ENCODE measurements at places on chromosomes 1 and 21. TPM values are rescaled to one million over a fixed set of nuclear protein-coding genes. Genes with fewer than 3 reads are reported as not detected.
A peak's percentile ranks its signal among the peaks of the same experiment; 100 is the strongest.

The LRRC3 gene
- not detected for total RNA-seq

DNA sequence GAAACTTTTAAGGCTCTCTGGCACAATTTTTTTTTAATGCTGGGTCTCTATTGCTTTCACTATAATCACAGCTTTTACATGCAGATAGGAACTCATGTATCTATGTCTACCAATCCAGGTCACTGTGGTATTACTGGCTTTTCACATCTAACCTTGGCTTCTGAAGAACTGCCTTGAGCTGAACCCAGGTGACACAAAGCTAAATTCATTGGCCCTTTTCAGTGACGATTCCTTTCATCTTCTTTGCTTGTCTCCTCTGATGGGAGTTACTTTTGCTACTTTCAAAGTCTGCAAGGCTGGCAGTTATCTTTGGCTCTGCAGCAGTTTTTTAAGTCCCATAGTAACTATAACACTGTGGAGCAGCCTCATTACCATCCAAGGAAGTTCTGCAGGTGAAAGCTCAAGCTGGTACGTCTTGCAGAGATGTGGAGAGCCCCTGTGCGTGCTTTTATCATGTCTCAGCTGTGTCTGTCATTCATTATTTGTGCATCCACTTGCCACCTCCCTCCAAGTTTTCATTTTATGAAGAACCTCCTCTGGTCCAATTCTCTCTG lies 364.3 kb downstream of the VAV3 start:
- DNase-seq = no peak

DNA sequence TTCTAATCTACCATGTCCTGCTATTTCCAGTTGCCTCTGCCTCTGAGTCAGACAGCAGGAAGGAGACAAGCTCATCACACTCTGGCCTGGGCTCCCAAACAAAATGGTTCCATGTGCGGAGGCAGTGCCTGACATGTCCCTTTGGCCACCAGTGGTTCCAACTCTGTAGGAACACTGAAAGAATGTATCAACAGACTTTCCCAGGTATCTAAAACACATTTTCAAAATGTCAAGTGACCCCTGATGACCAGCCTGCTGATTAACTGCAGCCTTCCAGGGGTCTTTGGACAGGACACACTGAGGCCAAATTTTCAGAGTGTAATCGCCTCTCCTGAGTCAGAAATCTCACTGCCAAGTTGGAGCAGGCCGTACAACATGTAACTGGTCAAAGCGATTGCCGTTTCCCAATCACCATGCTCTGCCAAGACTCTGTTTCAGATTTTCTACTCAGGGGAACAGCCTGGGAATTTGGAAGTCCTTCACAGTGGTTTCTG lies 172.7 kb downstream of the TPR start:
- no peak for DNase-seq

- no peak for DNase-seq
Observed at GRCh38 chr1:19044471-19044870, 88.0 kb upstream of the IFFO2 start.

GRCh38 chr21:40833184-40833583 lies 13.8 kb downstream of the DSCAM start:
- DNase-seq = no peak

DNA sequence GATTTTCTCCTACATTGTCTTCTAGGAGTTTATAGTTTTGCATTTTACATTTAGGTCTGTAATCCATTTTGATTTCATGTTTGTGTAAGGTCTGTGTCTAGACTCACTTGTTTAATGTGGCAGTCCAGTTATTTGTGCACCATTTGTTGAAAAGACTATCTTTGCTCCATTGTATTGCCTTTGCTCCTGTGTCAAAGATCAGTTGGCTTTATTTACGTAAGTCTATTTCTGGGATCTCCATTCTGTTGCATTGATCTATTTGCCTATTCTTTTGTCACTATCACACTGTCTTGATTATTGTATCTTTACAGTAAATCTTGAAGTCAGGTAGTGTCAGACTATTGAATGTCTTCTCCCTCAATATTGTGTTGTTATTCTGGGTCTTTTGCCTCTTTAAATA lies 49.7 kb upstream of the RGS2 start:
- no peak for DNase-seq

The TRIM45 gene
- 3.7 TPM for total RNA-seq

DNA sequence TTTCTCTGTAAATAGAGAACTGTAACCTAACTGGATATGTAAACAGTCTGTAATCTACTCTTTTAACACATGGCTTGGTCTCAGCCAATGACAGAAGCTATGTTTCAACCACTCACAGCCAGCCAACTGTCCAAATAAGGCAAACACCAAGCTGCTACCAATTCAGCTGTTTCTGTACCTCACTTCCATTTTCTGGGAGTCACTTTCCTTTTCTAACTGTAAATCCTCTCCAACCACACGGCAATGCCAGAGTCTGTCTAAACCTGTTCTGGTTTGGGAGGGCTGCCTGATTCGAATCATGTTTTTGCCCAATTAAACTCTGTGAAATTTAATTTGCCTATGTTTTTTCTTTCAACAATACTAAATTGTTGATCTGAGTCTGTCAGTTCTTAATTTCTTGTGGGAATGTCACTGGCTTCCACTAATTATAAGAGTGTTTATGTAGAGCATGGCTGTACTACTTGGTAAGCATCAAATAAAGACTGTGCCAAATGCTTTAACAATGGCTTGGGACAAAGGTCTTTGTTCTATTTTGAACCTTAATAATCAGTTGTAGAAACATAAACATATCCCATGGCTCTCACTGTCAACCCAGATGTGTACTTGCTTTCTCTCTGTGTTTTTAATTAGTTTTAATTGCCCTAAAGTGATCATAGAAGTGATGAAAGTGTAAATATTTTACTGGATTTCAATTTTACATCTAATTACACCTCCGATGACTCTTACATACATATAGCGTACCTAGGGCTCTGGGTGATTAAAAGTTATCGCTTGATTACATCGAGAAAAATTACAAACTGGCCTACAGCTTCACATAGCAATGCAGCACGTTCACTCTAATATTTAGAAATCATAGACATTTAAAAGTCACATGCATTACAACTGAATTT lies 1144.6 kb upstream of the TMPRSS15 start:
- no peak for DNase-seq

- DNase-seq = peak; percentile 82
Observed at GRCh38 chr1:66176012-66176715, 357.8 kb upstream of the SGIP1 start.

The ZYG11A gene
- total RNA-seq = 0.47 TPM

- peak; percentile 56 for DNase-seq
Observed at GRCh38 chr1:101781201-101781831, 215.4 kb downstream of the OLFM3 start.

DNA sequence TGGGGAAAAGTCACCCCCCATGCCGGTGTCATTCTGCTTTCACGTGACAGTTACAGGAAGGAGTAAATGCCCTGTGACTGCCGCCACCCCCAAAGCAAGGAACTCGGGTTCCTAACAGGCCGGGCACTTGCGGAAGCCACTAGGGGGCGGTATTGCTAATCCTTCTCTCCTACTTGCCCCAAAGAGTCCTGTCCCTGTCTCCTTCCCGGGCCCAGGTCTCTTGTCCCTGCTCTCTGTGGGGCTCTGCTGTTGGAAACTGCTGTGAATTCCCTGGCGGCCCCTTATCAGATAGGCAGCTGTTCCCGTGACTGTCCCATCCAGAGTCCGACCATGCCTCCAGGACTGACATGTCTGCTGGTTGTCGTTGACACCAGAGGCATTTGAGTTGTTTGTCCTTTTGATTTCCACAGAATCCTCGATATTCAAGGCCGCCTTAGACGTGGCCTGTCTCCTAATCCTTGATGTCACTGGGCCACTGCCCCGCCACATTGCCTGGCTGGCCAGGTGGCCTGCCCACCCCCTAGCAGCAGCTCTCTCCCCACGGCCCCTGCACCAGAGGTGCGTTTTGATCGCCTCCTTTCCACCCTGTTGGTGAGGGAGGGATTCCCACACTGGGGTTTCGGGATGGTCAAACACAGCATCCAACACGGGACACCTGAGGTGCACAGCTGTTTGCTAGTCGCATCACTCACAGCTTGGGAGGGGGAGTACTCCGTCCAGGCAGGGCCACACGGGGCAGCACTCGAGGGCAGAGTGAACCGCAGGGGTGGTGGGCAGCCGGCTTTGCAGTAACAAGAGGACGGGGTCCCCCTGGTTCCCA lies 37.3 kb downstream of the CHAF1B start:
- peak; percentile 72 for DNase-seq

- no peak for DNase-seq
Observed at GRCh38 chr1:175536921-175537320, 206.5 kb downstream of the TNR start.

DNA sequence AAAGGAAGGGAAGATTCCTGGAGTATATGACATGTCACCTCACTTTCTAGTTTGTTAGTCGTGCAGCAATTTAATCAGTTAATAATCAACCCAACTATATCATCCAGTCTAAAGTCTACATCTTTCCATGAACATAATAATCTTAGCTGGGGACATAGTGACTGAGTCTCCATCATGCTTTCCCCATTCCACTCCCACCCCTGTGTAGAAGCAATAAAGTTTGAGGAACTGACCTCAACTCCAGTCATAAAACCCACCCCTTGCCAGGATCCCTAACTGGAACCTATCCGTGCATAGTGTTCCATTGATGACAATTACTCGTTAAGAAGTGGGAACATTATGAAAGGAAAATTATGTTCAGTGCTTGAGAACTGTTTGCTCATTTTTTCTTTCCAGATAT lies 48.9 kb upstream of the MROH9 start:
- DNase-seq = no peak
